A172 (cell line): ENCODE measurements at places on chromosomes 3 and 15. TPM values are rescaled to one million over a fixed set of nuclear protein-coding genes. Genes with fewer than 3 reads are reported as not detected.

GRCh38 chr15:52503788-52504496 lies 24.7 kb downstream of the MYO5A start:
- no peak for DNase-seq

DNA sequence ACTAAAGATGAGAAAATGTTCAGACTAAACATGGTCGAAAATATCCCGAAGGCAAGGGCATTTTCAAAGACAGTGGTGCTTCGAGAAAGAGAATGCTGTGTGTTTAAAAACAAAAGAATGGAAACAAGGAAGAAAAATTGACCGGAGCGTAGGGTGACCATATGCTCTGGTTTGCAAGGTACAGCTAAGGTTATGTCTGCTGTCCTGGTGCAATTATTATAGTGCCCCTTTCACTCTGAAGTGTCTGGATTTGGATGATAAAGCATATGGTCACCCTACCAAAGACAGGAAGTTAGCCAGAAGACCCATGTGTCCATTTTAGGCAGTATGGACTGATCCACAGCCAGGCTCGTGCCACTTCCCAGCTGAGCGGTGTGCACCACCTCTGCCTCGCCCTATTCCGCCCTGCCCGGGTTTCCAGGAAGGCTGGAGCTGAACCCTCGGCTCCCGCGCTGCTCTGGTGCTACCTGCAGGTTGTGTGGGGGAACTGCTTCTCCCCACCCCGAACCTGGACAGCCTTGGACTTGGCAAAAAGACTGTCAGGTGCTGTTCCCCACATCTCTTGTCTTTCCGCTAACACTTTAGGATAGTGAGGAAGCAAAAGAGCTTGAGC lies 25.2 kb downstream of the GOLGA6D start:
- peak; percentile 33 for DNase-seq

DNA sequence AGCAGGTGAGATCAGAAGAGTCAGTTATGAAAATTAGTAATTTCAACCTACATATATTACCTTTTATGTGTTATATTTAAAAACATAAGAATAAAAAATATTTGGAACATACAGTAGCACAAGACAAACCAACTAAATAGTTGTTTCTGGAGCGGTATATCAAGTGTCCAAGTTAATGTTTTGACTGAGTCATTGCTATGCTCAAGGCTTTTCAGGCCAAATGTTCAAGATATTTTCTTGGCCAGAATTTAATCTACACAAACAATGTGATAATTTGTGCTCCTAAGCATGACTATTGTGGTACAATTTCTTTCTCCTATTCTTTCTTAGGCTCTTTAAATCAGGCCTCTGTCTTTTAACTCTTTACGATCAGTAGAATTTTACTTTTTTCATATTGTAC lies 412.4 kb downstream of the RAP2B start:
- DNase-seq = no peak

DNA sequence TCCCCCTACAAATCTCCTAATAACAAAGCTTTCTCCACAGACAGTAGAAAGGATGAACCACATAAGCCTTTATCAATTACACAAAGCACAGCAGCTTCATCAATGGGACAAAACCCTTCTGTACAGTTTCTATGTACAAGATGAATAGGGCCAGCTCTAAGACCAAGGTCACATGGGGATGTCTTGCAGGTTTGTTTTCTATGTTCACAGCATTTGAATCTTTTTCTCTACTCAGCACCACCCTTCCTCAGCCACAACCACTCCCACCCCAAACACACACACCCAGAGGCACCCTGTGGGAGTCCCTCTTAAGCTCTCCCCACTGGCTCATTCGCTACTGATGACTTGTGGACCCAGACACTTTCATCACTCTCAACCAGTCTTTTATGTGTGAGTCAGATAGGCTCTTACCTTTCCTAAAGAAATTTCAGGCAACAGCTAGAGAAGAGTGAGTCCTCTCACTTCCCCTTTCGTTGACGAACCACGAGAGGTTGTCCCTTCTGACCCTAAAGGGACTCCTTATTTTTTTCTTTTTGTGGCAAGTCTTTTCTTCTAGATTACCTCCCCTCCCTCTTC lies 57.9 kb downstream of the ARHGAP31 start:
- no peak for DNase-seq

DNA sequence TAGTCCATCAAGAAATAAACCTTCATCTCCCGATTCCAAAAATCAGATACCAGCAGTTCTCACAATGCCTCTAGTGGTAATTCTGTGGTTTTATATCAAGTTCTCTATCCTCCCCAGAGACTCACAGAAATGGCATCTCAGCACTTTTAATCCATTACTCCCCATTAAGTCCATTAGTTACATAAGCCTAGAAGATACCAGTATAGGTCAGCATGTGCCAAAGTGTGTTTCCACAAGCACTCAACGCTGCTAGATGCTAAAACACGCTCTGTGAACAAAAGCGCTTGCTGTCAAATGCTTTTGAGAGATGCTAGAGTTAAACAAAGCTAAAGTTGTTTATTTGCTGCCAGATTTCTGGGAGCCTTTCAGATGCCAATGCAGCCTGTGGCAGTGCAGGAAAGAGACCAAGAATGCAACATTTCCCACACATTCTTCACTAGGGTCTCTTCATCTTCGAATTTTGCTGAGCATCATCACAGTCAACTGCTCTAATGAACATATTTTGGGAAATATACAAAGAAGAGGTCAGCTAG lies 918.8 kb upstream of the CFAP20DC start:
- no peak for DNase-seq

DNA sequence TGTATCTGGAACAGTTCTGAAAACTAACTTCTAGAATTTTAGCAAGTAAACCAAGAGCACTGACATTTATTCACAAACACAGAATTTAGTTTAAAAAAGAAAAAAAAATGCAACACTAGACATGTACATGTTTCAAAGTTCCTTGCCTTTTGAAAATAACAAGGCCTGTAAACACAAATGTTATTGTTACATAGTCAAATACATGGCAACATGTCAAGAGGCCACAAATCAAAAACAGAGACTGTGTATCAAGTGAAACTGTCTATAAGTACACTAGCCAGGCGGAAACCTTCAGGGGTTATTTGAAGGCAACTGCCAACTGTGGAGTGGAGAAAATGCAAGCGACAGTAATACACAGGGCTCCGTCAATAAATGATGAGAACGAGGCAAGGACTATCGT lies 547.6 kb downstream of the FOXP1 start:
- DNase-seq = no peak

GOLGA6L22 gene
- not detected in 2 replicates for total RNA-seq

DNA sequence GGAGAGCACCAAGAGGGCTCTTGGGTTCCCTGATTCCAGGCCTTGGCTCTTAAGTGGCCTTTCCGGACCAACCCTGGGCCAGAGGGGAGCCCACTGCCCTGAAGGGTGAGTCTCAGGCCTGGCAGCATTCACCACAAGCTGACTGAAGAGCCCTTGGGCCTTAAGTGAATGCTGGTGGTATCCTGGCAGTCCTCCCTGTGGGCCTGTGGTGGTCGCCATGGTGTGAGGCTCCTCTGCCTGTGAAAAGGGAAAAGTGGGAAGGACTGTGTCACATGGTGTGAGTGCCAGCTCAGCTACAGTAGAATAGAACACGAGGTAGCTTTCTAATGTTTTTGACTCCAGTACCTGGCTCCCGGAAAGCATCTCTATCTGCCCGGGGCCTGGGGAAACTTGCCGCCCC lies 15.3 kb downstream of the CHDH start:
- DNase-seq = no peak

FBXW12 gene
- total RNA-seq = not detected in 2 replicates

DNA sequence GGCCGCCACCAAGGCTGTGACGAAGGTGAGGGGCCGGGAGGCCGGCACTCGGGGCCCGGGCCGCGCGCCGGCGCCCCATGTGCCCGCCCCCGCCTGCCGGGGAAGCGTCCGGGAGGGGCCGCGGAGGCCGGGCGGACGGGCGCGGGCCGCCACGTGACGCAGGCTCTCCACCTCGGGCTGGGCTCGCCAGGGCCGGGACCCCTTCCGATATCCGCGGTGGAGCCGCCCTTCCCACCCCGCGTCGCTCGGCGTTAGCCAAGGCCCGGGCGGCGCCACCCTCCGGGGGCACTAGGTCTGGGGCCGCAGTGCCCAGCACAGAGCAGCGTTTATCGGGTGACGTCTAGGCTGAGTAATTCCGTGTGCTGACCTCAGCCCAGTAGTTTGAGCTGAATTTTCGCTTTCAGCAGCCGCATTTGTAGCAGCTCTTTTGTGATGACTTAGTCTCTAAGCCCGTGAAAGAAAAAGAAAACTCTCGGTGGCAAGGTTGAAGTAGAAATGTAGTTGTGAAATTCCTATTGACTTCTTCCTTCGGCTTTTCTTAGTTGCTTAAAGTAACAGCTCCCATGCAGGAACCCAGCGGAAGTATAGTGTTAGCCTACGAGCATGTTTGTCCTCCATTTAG lies 885 bp downstream of the CDV3 start:
- peak; percentile 57 for DNase-seq

GRK7 gene
- total RNA-seq = not detected in 2 replicates

NR1I2 gene
- not detected in 2 replicates for total RNA-seq

- no peak for DNase-seq
These were observed 17.4 kb downstream of the TFG start for GRCh38 chr3:100726706-100727105.

CHRNB4 gene
- not detected in 2 replicates for total RNA-seq

DNA sequence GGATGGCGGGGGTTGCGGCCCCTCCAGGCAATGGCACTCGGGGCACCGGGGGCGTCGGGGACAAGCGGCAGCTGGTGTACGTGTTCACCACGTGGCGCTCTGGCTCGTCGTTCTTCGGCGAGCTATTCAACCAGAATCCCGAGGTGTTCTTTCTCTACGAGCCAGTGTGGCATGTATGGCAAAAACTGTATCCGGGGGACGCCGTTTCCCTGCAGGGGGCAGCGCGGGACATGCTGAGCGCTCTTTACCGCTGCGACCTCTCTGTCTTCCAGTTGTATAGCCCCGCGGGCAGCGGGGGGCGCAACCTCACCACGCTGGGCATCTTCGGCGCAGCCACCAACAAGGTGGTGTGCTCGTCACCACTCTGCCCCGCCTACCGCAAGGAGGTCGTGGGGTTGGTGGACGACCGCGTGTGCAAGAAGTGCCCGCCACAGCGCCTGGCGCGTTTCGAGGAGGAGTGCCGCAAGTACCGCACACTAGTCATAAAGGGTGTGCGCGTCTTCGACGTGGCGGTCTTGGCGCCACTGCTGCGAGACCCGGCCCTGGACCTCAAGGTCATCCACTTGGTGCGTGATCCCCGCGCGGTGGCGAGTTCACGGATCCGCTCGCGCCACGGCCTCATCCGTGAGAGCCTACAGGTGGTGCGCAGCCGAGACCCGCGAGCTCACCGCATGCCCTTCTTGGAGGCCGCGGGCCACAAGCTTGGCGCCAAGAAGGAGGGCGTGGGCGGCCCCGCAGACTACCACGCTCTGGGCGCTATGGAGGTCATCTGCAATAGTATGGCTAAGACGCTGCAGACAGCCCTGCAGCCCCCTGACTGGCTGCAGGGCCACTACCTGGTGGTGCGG lies 1.9 kb downstream of the CHST2 start:
- no peak for DNase-seq

GRCh38 chr15:59367022-59367451 lies 5.6 kb downstream of the MYO1E start:
- DNase-seq = no peak
